ENCODE measurements at places on chromosomes 13 and 19.

GRCh38 chr19:49148784-49149651, 6.2 kb downstream of the HRC start:
- peak; percentile 46 for DNase-seq

GRCh38 chr13:21109168-21109567, 47.8 kb upstream of the LATS2 start:
- DNase-seq = no peak

DNA sequence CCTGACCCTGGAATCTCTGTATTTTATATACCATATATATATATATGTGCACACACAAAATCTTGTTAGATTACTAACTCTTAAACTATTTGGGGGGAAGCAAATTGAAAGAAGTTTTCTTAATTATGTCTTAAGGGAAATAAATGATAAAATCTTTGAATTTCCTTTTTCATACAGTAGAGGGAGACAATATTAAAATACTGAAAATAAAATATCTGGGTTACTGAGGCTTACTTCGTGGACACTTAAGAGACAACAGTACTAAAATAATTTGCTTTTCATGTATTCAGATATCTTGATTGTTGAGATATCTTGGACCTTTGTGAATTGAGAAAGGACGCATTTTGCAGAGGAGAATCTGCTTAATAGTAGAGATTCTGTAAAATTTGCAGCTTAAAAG, 17.0 kb downstream of the SUGT1 start:
- no peak for DNase-seq

DNA sequence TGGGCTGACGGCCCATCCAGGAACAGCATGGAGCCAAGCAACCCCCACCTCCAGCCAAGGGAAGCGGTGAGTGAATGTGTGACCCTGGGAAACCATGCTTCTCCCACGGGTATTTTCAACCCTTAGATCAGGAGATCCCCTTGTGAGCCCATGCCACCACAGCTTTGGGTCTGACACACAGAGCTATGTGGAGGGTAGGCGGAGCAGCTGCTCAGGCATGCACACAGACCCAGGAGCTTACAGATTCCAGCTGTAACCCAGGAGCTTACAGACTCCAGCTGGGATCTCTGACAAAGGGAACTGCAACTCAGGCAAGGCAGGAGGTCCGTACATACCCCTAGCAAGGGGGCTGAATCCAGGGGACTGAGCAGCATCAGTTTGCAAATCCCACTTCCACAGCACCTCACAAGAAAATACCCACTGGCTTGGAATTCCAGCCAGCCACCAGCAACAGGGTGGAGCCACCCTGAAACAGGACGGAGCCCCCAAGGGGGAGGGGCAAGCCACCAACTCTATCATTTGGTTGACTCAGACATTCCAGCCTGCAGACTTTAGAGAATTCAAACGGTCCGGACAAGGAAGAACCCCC, 40.8 kb upstream of the RFXAP start:
- DNase-seq = no peak

DNA sequence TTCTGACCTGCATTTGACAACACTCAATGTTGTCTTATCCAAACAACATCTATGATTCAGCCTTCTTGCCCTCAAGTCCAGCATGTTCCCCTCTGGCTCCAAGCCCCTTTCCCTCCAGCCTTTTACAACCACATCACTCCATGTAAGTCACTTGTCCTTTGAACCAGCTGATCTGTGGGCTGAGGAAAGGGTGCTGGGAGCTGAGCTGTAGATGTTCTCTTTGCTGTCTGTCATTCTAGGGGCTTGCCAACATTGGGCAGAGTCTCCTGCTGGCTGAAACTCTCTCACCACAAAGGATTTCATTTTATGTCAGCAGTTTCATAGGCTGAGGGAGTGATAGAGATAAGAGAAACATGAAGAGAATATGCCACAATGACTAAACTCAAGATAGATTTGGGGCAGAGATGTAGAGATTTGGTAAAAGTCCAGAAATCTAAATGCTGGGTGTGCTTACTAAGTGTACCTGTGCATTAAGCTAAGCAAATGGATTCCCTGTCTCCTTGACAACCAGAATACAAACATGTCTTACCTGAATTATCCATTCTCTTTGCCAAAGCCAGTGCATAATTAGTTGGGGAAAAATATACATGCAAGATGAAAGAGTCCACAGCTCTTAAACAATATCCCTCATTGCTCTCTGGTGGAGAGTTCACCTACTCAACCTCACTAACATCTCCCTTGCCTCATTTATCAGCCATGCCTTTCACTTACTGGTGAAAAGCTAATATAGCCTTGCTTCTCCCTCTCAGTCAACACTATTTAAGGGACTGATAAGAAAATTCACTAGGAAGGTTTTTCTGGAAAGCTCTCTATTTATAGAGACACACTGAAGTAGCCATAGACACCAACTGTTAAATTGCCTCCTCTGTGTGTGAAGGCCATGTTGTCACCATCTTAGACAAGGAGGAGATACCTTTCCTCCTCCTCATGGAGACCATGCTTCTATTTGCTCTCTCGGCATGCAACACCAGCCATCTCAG, 175.5 kb upstream of the SERP2 start:
- DNase-seq = no peak

DNA sequence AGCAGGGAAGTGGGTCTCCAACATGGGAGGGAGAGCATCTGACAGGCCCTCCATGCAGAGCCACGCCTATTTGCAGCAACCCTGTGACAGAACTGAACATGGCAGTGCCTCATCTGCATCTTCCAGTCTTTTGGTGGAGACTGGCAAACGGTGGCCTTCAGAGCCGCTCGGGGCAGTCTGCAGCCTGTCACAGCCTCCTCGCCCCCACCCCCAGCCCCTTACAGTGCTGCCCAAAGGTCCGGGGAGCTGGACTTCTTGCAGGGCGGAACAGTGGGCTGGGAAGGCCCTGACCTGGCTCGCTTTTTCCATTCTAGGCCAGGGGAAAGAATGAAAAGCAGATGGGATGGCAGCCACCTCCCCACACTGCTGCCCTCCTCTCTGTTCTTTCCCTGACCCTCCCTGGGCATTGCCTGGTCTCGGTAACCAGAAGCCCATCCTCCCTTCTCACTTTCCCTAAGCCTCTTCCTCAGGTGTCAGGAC, 2.7 kb downstream of the CALM3 start:
- no peak for DNase-seq

GRCh38 chr13:71015021-71015420, 852.0 kb downstream of the DACH1 start:
- DNase-seq = no peak

DNA sequence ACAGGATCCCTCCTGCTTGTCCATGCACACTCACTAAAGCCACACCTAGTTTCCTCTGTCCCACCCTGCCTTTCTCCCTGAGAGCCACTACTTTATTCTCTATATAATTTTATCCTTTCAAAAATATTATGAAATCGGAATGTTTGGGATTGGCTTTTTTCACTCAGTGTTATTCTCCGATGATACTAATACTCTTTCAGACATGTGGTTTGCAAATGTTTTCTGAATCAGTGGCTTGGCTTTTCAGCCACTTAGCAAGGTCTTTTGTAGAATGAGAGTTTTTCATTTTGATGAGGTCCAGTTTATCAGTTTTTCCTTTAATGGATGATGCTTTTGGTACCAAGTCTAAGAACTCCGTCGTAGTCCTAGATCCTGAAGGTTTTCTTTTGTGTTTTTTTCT, 11.6 kb downstream of the SPATA13 start:
- no peak for DNase-seq

GRCh38 chr13:92590503-92590908, 636.1 kb upstream of the GPC6 start:
- DNase-seq = no peak

DNA sequence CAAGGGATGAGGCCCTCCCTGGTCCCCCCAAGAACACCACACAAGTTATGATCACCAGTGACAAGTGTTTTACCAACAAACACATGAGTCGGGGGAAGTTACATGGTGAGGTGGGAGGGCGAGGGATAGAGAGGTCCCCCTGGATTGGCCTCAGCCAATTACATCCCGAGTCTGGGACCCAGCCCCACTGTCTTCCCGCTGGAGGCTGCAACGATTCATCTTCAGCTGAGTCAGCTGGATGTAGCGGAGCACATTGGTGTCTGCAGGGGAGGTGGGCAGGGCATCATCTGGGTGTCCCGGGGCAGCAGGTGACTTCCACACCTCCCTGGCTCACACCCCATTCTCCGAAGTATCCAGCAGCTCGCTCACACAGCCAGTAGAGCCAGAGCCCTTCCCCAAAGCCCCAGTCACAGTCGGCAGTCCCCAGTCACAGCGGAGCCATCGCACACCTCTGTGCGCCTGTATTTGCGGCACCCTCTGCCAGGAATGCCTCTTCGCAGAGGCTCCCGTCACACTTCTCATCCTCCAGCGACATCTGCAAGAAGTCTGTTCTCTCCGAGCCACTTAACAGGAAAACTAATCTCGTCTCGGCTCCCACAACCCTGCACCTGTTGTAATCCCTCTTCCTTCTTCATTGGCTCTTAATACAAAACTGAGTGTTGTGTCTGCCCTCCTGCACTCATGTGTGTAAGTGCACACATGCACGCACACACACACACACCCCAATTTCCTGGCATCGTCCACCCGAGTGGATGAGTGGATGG, 2.0 kb downstream of the TTC9B start:
- DNase-seq = no peak

- no peak for DNase-seq
Observed at GRCh38 chr19:19256072-19256969, 16.8 kb downstream of the TM6SF2 start.

DNA sequence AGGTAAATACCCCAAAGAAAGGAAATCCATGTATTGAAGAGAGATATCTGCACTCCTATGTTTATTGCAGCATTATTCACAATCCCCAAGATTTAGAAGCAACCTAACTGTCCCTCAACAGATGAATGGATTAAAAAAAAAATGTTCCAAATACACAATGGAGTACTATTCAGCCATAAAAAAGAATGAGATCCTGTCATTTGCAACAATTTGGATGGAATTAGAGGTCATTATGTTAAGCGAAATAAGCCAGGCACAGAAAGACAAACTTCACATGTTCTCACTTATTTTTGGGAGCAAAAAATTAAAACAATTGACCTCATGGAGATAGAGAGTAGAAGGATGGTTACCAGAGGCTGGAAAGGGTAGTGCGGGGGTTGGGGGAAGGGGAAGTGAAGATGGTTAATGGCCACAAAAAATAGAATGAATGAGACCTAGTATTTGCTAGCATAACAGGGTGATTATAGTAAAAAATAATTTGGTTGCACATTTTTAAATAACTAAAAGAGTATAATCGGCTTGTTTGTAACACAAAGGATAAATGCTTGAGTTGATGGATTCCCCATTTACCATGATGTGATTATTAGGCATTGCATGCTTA, 9.7 kb upstream of the ZNF709 start:
- no peak for DNase-seq

DNA sequence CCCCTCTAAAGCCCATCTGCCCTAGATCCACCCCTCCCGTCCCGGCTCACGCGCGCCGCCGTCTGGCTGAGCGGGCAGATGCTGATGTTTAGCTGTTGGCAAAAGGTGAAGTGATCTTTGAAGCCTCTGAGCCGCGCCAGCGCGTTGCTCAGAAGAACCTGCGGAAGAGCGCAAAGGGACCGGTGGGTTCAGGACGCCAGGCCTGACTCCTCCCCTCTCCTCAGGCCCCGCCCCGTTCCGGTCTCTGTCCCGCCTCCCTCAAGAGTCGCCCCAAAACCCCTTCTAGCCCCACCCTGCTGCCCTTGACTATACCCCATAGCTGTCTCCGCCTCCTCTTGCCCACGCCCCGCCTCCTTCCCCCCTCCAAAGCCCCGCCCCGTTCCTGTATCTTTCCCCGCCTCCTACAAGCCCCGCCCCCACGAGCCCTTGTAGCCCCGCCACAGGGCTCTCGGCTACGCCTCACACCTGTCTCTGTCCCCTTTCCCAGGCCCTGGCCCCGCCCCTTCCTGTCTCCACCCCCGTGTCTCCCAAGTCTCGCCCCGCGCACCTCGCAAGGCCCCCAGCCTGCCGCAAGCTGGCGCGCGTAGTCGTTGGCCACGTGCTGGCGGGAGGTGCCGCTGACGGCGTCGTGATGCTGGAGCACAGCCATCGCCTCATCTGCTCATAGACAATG, 9.5 kb downstream of the MAN2B1 start:
- DNase-seq = no peak

GRCh38 chr19:32255536-32256295, 89.7 kb upstream of the ZNF507 start:
- DNase-seq = no peak

DNA sequence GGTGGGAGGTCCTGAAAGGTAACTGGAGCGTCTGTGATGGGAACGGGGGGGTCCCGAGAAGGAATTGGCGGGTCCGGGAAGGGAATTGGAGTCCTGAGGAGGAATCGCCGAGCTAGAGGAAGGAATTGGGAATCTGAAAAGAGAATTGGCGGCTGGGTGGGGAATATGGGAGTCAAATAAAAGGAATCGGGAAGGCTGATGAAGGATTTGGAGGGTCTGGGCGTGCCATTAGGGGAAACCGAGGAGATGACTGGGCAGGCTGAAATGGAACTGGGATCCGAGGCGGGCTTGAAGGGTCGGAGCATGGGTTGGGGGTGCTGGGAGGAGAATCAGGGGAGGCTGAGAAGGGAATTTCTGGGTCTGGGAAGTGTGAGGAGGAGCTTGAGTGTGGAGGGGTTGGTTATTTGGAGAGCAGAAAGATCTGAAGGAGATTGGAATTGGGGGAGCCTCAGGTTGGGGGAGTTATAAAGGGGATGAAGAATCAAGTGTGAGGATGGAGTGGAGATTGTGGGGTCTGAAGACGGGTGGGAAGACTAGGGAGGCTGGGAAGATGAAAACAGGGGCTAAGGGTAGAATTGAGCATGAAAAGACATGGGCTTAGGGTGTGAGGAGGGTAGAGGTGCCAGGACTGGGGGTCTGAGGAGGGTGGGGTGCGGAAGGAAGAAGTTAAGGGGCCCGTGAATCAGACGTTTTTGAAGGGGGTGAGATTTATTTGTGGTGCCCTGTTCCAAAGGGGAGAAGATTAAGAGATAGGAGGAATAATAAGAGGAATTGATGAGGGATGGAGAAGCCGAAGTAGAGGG, 718 bp downstream of the ACTN4 start:
- no peak for DNase-seq

DNA sequence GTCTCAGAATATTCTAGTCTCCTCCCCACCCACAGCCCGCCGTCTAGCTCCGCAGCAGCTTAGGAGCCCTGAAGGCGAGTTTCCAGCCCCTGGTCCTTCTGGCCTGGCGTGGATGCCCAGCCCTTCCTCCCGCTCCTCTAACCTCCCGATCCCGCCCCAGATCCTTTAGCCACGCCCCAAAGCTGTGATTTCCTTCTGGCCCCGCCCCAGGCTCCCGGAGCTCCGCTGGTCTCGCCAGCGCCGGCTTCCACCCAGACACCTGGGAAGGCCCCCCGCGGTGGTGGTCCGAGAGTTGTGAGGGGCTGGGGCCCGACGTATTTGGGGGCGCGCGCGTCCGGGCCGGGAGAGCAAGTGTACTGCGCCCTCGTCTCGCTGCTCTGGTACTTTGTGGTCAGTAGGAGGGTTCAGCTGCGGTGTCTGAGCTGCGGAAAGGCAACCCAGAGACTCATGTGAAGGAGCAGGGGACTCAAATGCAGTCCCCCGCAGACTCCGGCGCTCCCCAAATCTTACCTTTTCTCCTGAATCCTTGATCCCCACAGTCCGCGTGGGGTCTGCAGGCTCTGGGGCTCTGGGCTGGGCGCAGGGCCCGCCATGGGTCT, at the start of gene CGB7:
CGB7 (minus strand) TSS at position 114 of the 599 bp plus-strand sequence. CDS start 2,374 bp downstream, outside the sequence.
- DNase-seq = no peak
